CD4-positive, CD25-positive, alpha-beta regulatory T cell (primary cell): ENCODE measurements at places on chromosomes 1 and 21. TPM values are rescaled to one million over a fixed set of nuclear protein-coding genes. Genes with fewer than 3 reads are reported as not detected.

DNA sequence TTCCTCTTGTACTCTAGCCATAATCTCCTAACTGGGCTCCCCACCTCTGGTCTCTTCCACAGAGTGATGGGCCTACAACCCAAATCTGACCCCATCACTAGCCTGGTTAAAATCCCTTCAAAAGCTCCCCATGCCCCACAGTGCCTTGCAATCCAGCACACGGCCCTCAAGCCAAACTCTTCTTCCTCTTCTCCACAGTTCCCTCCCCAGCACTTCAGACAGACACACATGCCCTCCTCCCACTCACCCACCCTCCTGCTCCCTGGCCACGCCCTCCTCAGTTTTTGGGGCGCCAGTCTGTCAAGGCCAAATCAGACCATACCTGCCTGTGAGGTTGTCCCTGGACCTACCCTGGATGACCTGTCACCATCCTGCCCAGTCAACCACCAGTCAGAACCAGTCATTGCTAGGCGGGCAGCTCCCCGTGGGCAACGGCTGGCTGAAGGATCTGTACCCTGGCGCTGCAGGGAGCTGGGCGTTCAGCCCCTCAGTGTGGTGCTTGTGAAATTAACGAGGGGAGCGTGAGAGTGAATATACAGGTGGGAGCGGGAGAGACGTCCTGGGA, 753 bp downstream of the C1orf210 start:
- DNase-seq = no peak

DNA sequence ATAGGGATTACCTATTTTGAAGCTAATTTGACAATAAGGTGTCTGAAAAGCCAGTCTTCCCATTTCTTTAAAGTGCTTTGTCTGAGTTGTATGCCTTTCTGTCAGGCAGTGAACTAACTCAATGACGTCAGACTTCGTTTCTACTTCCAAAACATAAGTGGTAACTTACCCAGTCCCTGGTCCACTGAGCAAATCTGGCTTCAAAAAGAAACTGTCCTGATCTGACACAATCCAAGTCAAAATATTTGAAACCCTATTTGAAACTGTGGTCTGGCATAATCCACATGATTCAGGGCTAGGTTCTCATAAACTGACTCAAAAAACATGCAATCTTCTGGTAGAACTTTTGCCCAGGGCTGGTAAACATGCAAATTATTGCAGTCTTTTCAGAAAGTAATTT, 34.0 kb downstream of the DIRAS3 start:
- DNase-seq = no peak

- no peak for DNase-seq
These were observed 446.9 kb downstream of the NEGR1 start for GRCh38 chr1:71835442-71835813.

DNA sequence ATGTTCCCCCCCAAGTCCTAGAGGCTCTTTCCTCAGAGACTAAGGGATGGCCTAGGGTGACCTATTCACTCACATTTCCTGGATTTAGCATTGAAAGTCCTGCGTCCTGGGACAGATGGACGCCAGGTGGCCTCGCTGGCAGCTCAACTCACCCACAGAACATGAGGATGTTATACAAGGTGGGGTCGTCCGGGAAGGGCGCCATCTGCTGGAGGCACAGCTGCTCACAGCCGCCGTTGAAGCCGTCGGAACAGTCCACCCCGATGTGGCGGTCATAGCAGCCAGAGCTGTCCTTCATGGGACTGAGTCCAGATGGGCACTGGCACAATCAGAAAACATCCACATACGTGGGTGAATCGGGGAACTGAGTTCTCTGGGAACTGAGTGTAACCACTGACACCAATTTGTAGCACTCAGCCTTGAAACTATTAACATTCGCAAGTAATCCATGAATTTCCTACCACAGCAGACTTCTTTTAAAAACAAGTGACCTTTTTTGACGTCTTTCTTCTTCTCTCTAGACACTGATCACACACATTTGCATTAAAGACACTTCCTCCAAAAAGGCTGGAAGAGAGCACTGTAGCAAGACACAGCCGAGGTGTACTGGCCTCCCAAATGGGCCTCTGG, 215.4 kb downstream of the ASTN1 start:
- no peak for DNase-seq

ZNF683 gene
- 0.25 TPM for polyA plus RNA-seq

DNA sequence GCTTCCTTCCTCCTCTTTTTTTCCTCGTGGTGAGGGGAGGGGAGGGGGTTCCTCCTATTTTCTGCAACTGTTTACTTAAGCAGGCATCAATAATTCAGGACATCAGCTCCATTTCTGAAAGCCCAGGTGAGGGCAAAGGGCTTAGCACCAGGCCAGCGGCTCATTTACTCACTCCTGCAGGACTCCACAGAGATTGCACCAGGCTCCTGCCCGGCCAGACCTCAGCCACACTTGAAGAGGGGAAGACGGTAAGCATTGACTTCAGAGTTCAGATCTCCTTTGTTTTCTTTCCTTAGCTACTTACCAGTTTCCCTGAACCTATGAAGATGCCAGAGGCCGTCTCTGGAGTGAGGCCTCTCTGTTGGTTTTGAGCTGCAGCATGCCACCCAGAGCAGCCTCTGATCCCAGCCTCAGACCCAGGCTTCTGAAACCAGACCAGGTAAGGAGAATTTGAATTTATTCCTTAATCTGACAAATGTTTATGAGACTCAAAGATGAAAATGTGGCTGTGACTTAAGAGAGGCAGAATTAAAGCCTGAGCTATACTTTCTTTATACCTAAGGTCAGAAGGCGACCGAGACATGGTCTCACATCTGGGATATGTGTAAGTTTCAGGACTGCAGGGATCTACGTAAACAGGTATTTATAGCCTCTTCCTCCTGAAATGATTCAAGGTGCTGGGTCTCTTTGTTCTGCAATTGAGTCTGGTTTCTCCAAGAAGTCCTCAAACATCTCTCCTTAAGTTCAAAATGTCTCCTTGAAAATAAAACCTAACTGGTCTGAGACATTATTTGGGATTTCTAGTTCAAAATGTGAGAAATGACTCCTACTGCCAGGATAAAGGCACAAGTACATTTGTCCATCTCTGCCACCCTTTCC, 272.5 kb upstream of the RUNX1 start:
- no peak for DNase-seq

DNA sequence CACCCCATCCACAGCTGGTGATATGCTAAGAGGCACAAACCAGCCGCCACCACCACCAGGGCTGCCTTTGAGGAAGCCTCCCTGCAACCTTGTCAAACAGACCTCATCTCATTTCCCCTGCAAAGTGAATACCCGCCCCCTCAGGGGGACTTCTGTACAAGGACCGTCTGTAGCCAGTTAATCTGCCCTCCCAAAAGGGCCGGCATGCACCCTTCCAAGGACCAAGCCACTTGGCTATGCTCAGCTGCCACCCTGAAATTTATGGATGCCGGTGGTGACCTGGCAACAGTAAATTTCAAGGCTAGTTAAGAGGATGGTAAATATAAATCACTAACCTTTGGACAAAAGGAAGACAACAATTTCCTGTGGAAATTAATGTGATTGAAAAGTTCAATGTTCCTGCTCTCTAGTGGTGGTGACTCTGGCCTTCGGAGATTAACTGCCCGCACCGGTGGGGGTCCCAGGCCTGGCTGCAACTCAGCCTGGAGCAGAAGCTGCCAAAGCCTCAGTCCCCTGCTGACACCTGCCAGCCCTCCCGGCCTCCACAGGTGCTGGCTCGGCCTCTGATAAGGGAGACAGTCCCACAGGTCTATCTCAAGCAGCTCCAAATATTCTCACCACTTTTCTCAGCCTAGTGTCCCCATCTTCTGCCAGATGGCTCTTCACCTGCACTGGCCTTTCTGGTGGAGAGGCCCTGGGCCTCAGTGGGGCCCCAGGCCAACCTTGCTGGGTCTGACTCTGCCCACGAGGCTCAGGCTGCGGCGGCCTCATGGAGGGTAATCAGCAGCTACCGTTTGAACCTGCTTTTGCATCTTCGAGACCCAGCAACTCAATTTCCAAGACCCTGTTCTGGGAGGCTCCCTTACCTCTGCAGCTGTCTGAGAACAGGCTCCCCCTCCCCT, 12.2 kb downstream of the TMEM53 start:
- DNase-seq = no peak

DNA sequence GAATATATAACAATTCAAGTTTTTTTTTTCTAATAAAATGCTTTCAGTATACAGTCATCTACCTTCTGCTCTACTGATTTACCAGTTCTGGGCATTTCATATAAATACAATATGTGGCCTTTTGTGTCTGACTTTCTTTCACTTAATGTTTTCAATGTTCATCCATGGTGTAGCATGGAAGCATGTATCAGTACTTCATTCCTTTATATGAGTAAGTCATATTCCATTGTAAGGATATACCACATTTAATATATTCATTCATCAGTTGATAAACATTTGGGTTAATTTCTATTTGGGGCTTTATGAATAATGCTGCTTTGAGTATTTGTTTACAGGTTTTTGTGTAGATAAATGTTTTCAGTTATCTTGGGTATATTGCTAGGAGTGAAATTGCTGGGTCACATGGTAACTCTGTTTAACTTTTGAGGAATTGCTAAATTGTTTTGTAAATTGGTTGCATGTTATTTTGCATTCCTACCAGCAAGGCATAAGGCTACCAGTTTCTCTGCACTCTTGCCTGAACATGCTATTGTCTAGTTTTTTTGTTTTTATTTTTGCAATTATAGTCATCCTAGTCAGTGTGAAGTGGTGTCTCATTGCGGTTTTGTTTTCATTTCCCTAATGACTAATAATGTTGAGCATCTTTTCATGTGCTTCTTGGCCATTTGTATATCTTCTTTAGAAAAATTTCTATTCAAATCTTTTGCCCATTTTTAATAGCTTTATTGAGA, 206.1 kb downstream of the TM2D1 start:
- DNase-seq = no peak

GRCh38 chr1:210123924-210124589, 108.5 kb upstream of the SERTAD4 start:
- no peak for DNase-seq

- DNase-seq = no peak
These were observed 361.7 kb downstream of the PDE4B start for GRCh38 chr1:66154394-66154793.

SLC44A5 gene
- polyA plus RNA-seq = 1.4 TPM

DNA sequence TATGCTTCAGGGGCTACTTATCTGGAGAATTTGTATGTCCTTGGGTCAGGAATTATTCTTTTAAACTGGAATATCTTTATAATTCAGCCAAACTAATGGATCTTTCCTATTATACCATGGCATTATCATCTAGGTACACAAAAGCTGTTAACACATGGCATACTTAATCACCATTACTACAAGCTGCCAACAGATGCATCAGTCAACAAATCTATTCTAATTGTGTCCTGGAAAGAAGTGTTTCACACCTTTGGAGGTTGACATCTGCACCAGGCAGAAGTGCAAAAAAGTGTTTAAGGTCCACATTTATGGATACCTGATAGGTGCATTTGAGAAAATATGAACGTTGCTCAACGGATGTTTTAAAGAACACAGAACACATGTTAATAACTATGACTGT, 470.2 kb upstream of the ADGRL2 start:
- DNase-seq = no peak

DNA sequence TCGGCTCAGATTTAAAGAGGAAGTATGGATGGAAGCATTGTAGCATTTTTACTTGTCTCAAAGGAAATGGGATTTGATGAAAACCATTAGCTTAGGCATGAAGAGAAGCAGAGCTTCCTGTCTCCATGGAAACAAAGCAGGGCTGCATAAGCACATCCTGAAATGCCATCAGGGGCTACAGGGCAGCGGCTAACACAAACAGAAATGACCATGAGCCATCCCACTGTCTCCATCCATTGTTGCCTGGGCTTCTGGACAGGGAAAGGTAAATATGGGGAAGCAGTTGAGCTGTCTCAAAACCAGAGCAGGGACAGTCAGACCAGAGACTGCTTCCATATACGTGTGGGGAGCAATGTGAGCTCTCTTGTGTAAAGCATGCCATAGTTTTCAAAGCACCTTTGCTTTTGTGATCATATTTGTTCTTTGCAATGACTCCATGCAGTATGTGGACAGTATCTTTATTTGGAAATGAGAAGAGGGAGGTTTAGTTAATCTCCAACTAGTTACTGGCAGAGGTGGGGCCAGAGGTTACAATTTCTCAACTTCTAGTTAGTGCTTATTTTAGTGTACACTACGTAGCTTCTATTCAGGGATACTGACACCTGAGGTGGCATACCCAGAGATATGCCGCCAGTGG, 176.1 kb downstream of the CACNA1E start:
- no peak for DNase-seq

HAO2 gene
- not detected for polyA plus RNA-seq

TRIM62 gene
- polyA plus RNA-seq = 6.5 TPM

- DNase-seq = no peak
These were observed 656.9 kb downstream of the KCNT2 start for GRCh38 chr1:195951313-195951712.

GRCh38 chr1:206631085-206631509, 4.2 kb upstream of the DYRK3 start:
- peak; percentile 16 for DNase-seq

TFF2 gene
- polyA plus RNA-seq = not detected

- DNase-seq = no peak
These were observed 35.5 kb upstream of the SLC19A1 start for GRCh38 chr21:45577801-45578175.

GRCh38 chr1:86649618-86650017, 54.8 kb upstream of the SH3GLB1 start:
- no peak for DNase-seq
